Progenitor cell of endocrine pancreas (in vitro differentiated cells): ENCODE measurements at places on chromosomes 1 and 21.
A peak's percentile ranks its signal among the peaks of the same experiment; 100 is the strongest.

GRCh38 chr1:195243492-195243891 lies 1364.7 kb downstream of the KCNT2 start:
- no peaks in the 10 kb centered on the region for H3K27me3 ChIP-seq
- H3K27ac ChIP-seq: no peak overlapping the region
- no peak overlapping the region for H3K4me3 ChIP-seq
- H3K4me1 ChIP-seq: no peaks in the 10 kb centered on the region
- H3K36me3 ChIP-seq: no peaks in the 10 kb centered on the region

- peak overlapping the region; percentile 63 for H3K27ac ChIP-seq
- peaks cover 10% of the 10 kb centered on the region for H3K27me3 ChIP-seq
- H3K36me3 ChIP-seq: no peaks in the 10 kb centered on the region
- H3K4me1 ChIP-seq: peaks cover 3% of the 10 kb centered on the region
- H3K4me3 ChIP-seq: no peak overlapping the region
These were observed 5.6 kb upstream of the FAM131C start for GRCh38 chr1:16078925-16079656.

GRCh38 chr1:25033030-25033827 lies 103.2 kb upstream of the RUNX3 start:
- H3K4me1 ChIP-seq: no peaks in the 10 kb centered on the region
- no peaks in the 10 kb centered on the region for H3K36me3 ChIP-seq
- H3K4me3 ChIP-seq: no peak overlapping the region
- H3K27me3 ChIP-seq: peaks cover 12% of the 10 kb centered on the region
- no peak for DNase-seq

- no peak for DNase-seq
- no peaks in the 10 kb centered on the region for H3K36me3 ChIP-seq
- no peak overlapping the region for H3K27ac ChIP-seq
- H3K27me3 ChIP-seq: peaks cover 37% of the 10 kb centered on the region
- H3K4me1 ChIP-seq: no peaks in the 10 kb centered on the region
These were observed 37.1 kb upstream of the ARF1 start for GRCh38 chr1:228045405-228045804.

- DNase-seq: no peak
- no peaks in the 10 kb centered on the region for H3K4me1 ChIP-seq
- peaks cover 32% of the 10 kb centered on the region for H3K27me3 ChIP-seq
These were observed 8.5 kb upstream of the ARF1 start for GRCh38 chr1:228073857-228074545.

DNA sequence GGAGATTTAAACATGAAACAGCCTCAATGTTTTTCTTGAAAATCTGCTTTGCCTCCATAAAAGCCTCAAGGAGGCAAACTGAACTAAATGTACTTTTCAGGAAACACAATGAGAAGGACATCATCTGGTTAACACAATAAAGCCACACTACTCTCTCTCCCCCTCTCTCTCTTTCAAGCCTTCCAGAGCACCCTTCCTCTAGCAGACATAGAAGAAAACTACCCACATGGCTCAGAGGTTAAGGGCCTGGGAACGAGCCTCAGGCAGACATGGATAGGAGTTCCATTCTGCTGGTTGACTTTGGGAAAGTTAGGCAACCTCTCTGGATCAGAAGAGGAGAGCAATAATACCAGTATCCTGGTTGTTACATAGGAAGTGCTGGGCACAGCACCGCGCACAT lies 42.9 kb downstream of the RUNX1 start:
- no peak for DNase-seq
- H3K36me3 ChIP-seq: no peaks in the 10 kb centered on the region
- no peaks in the 10 kb centered on the region for H3K4me1 ChIP-seq
- H3K4me3 ChIP-seq: no peak overlapping the region

DNA sequence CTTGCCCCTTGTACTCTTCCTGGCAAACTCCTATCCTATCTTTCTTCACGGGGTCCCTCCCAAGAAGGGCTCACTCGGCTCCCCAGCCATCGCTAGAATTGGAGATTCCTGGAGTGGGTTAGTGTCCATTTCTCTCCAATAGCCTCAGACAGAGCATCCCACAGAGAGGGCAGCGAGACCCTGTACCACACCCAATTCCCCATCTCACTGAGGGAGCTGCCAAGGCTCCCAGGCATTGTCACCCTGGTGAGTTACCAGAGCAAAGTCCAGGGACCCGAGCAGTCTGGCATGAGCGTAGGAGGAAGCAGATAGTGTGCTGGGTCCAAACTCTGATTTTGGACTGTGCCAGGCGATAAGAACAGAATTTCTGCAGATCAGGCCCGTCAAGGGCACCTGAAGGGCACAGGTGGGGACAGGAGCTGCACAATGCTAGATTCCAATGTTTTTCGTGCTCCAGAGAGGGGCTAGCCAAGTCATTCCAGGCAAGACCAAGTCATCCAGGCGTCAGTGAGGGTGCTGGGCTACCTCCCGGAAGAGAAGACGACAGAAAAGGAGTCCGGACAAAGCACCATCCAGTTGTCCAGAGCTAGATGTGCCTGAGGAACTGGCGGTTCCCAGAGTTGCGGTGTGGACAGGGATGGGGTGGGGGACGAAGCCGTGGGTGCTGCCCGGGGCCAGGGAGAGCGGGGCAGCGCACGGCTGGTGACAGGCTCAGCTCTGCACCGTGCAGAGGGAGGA lies 15.3 kb downstream of the AKR7A3 start:
- peaks cover 6% of the 10 kb centered on the region for H3K4me1 ChIP-seq
- no peaks in the 10 kb centered on the region for H3K27me3 ChIP-seq
- peaks cover 3% of the 10 kb centered on the region for H3K36me3 ChIP-seq
- no peak for DNase-seq

DNA sequence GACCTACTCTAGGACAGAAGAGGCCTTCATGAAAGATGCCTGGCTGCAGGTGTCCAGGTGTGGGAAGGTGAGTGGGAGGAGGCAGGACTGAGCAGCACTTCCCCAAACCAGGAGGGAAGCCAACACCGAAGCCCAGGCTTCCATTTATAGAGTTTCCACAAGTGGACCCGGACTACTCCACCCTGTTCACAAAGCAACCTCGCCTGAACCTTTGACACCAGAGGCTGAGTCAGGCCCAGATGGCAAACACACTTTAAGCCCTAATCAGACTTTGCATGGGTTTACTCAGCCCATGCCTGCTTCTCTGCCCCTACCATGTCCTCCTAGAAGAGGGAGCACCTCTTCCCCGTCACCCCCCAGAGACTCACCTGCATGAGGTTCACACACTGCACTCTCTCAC lies 14.0 kb downstream of the PRR9 start:
- H3K4me1 ChIP-seq: no peaks in the 10 kb centered on the region
- no peak overlapping the region for H3K4me3 ChIP-seq

GRCh38 chr1:99969729-99970621 lies at the start of gene SLC35A3:
Gene SLC35A3, plus strand, starts transcription at chr1:99969996. Its CDS starts 23,559 bp downstream, at chr1:99993555.
- peak within 1 kb of the TSS; percentile 99 for H3K4me3 ChIP-seq
- peak; percentile 77 for DNase-seq
- no peaks in the 10 kb centered on the region for H3K36me3 ChIP-seq
- H3K4me1 ChIP-seq: peaks cover 19% of the 10 kb centered on the region

- H3K36me3 ChIP-seq: no peaks in the 10 kb centered on the region
- H3K27me3 ChIP-seq: no peaks in the 10 kb centered on the region
- H3K27ac ChIP-seq: no peak overlapping the region
- no peak for DNase-seq
These were observed 10.1 kb downstream of the ATG4C start for GRCh38 chr1:62794053-62794452.

- no peak overlapping the region for H3K27ac ChIP-seq
- no peaks in the 10 kb centered on the region for H3K4me1 ChIP-seq
- no peak for DNase-seq
- no peak overlapping the region for H3K4me3 ChIP-seq
These were observed 114.1 kb downstream of the C1orf94 start for GRCh38 chr1:34290831-34291230.

DNA sequence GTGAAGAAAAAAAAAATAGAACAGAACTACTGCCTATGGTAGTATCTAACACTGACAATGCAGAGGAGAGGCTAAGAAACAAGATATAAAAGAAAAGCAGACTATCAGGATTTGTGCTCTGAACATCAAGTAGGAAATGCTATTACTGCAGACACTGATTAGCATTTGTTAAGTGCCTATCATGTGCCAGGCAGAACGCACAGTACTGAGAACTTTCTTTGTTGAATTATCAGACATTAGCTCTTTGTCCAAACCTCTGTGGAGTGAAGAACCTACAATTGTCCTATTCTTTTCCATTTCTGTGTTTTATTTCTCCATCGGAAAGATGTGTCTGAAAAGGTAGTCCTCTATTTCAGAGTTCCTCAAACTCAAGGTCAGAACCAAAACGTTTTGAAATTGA lies 30.5 kb upstream of the DISP1 start:
- peaks cover 25% of the 10 kb centered on the region for H3K27me3 ChIP-seq
- no peak overlapping the region for H3K4me3 ChIP-seq
- H3K27ac ChIP-seq: no peak overlapping the region
- H3K36me3 ChIP-seq: no peaks in the 10 kb centered on the region
- H3K4me1 ChIP-seq: peaks cover 4% of the 10 kb centered on the region

- DNase-seq: no peak
- H3K27me3 ChIP-seq: no peaks in the 10 kb centered on the region
- H3K4me3 ChIP-seq: no peak overlapping the region
- no peaks in the 10 kb centered on the region for H3K4me1 ChIP-seq
These were observed 172.2 kb upstream of the C8B start for GRCh38 chr1:57137980-57138379.

- no peaks in the 10 kb centered on the region for H3K4me1 ChIP-seq
- H3K36me3 ChIP-seq: no peaks in the 10 kb centered on the region
- no peak for DNase-seq
- no peak overlapping the region for H3K27ac ChIP-seq
These were observed 22.7 kb upstream of the DYNLT5 start for GRCh38 chr1:66729523-66729922.

DNA sequence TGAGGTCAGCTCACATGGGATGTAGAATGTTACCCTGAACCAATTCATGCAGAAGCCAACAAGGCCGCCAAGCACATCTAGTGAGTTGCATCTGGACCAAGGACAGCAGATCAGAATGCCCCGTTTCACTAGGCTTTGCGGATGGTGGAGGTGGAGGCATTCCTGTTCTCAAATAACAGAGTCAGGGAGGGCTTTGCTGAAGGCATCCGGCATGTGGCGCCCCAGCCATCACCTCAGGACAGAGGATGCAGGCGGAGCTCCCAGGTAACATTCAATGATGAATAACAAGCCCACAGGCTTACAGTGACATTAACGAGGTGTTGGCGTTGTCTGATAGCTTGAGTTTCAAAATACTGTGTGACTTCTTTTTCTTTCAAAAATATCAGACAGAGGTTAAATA lies 476.2 kb downstream of the CAMTA1 start:
- DNase-seq: no peak
- H3K4me3 ChIP-seq: no peak overlapping the region
- H3K36me3 ChIP-seq: no peaks in the 10 kb centered on the region
- no peaks in the 10 kb centered on the region for H3K4me1 ChIP-seq
- H3K27me3 ChIP-seq: peaks cover 18% of the 10 kb centered on the region

GRCh38 chr21:41317063-41317392 lies 427 bp downstream of the FAM3B start:
- H3K36me3 ChIP-seq: no peaks in the 10 kb centered on the region
- DNase-seq: no peak
- peaks cover 14% of the 10 kb centered on the region for H3K4me1 ChIP-seq
- peak overlapping the region; percentile 74 for H3K4me3 ChIP-seq
- H3K27me3 ChIP-seq: peaks cover 39% of the 10 kb centered on the region

GRCh38 chr21:17455451-17455850 lies 57.4 kb upstream of the CXADR start:
- H3K27ac ChIP-seq: no peak overlapping the region
- DNase-seq: no peak
- peaks cover 2% of the 10 kb centered on the region for H3K36me3 ChIP-seq
- peaks cover 2% of the 10 kb centered on the region for H3K27me3 ChIP-seq
- H3K4me3 ChIP-seq: no peak overlapping the region
- H3K4me1 ChIP-seq: peaks cover 1% of the 10 kb centered on the region

GRCh38 chr1:230205719-230206198 lies 138.7 kb downstream of the GALNT2 start:
- peaks cover 13% of the 10 kb centered on the region for H3K36me3 ChIP-seq
- H3K4me1 ChIP-seq: peaks cover 46% of the 10 kb centered on the region
- H3K4me3 ChIP-seq: no peak overlapping the region
- H3K27me3 ChIP-seq: no peaks in the 10 kb centered on the region
- H3K27ac ChIP-seq: peak overlapping the region; percentile 85
- DNase-seq: no peak

DNA sequence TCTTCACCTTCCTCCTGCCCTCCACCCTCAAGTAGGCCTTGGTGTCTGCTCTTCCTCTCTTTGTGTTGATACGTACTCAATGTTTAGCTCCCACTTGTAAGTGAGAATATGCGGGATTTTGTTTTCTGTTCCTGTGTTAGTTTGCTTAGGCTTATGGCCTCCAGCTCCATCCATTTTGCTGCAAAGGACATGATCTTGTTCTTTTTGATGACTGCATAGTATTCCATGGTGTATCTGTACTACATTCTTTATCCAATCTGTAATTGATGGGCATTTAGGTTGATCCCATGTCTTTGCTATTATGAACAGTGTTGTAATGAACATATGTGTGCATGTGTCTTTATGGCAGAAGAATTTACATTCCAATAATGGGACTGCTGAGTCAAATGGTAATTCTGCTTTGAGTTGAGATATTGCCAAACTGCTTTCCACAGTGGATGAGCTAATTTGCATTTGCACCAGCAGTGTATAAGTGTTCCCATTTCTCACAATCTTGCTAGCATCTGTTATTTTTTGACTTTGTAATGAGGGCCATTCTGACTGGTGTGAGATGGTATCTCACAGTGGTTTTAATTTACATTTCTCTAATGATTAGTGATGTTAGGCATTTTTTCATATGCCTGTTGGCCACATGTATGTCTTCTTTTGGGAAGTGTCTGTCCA lies 272.7 kb downstream of the SDCCAG8 start:
- no peak overlapping the region for H3K27ac ChIP-seq
- peaks cover 3% of the 10 kb centered on the region for H3K36me3 ChIP-seq
- H3K4me1 ChIP-seq: no peaks in the 10 kb centered on the region
- H3K4me3 ChIP-seq: no peak overlapping the region
- DNase-seq: no peak

DNA sequence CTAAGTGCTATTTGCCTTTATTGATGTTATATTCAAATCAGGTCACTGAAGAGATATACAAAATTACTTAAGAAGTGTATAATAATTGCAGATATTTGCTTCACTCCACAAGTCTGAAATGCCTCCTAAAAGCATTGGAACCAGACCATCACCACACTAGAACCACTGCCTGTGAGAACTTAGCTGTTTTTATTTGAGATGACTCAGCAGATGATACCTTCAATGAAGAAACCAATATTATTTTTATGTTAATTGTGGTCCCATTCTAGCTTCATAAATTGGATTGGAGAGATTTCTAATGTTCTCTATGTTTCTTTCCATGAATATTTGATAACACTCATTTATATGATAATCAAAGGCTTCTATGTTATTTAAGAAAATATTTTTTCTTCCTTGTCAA lies 740.6 kb downstream of the KCNT2 start:
- H3K27me3 ChIP-seq: no peaks in the 10 kb centered on the region
- H3K36me3 ChIP-seq: no peaks in the 10 kb centered on the region
- H3K27ac ChIP-seq: no peak overlapping the region
- no peaks in the 10 kb centered on the region for H3K4me1 ChIP-seq
- no peak overlapping the region for H3K4me3 ChIP-seq

GRCh38 chr1:6557597-6557996 lies 2.5 kb downstream of the TAS1R1 start:
- no peak for DNase-seq
- H3K27ac ChIP-seq: no peak overlapping the region
- no peak overlapping the region for H3K4me3 ChIP-seq
- H3K4me1 ChIP-seq: peaks cover 9% of the 10 kb centered on the region
- no peaks in the 10 kb centered on the region for H3K36me3 ChIP-seq
- H3K27me3 ChIP-seq: no peaks in the 10 kb centered on the region

GRCh38 chr21:16154321-16154720 lies 424.5 kb downstream of the USP25 start:
- no peak overlapping the region for H3K27ac ChIP-seq
- no peak overlapping the region for H3K4me3 ChIP-seq
- DNase-seq: no peak
- H3K36me3 ChIP-seq: no peaks in the 10 kb centered on the region
